ENCODE measurements at places on chromosomes 3 and 15. TPM values are rescaled to one million over a fixed set of nuclear protein-coding genes. Genes with fewer than 3 reads are reported as not detected.
A peak's percentile ranks its signal among the peaks of the same experiment; 100 is the strongest.

DNA sequence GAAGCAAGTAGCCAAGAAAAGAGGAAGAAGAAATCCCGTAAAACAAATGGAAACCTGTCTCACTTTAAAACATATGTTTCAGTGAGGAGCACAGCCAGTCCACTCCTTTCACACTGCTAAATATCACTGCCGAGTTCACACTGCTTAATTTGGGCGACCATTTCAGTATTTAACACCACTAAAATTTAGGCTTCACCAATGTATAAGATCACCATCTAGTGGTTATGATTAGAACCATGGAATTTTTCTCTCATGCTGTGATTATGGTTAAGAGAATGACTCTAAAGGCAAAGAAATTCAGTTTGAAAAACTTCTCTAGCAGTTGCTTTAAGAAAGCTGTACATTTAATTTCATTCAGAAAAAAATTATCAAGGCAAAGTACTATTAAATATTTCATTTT lies 16.6 kb downstream of the SLC4A7 start:
- no peak overlapping the region for H3K4me3 ChIP-seq
- no peaks in the 10 kb centered on the region for H3K27me3 ChIP-seq
- DNase-seq, result peak; percentile 29

GRCh38 chr15:66777596-66778313 lies 75.7 kb downstream of the SMAD6 start:
- no peaks in the 10 kb centered on the region for H3K27me3 ChIP-seq
- H3K36me3 ChIP-seq, result no peaks in the 10 kb centered on the region
- no peak for DNase-seq
- H3K27ac ChIP-seq, result no peak overlapping the region
- no peak overlapping the region for H3K4me3 ChIP-seq

The MELTF gene
- total RNA-seq, result 2.2 TPM

The CHDH gene
- 0.42 TPM for total RNA-seq

The ZDHHC19 gene
- total RNA-seq, result not detected

GRCh38 chr15:64122444-64122843 lies 26.7 kb downstream of the SNX1 start:
- no peak for DNase-seq
- H3K4me3 ChIP-seq, result no peak overlapping the region
- peaks cover 75% of the 10 kb centered on the region for H3K36me3 ChIP-seq
- no peak overlapping the region for H3K27ac ChIP-seq

All from CD8-positive, alpha-beta memory T cell (primary cell).